ENCODE measurements at places on chromosomes 5 and 9.

- no peak for DNase-seq
Observed at GRCh38 chr9:117395151-117395650, 19.7 kb downstream of the ASTN2 start.

DNA sequence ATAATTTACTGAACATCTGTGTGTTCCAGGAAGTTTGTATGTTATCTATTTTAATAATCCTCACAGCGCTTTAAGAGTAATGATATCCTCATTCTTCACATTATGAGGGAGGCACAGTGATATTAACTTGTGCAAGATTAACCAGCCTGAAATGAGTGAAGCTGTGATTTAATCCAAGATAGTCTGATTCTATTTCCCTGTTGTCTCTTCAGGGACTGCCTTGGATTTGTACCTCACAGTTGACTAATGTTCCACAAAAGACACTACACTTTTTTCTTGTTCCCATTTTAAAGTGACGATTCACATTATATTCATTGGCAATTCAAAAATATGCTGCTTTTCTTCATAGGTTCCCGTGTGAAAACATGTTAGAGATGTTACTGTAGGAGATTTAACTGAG is 125.3 kb upstream of the GNA14 start:
- no peak for DNase-seq

DNA sequence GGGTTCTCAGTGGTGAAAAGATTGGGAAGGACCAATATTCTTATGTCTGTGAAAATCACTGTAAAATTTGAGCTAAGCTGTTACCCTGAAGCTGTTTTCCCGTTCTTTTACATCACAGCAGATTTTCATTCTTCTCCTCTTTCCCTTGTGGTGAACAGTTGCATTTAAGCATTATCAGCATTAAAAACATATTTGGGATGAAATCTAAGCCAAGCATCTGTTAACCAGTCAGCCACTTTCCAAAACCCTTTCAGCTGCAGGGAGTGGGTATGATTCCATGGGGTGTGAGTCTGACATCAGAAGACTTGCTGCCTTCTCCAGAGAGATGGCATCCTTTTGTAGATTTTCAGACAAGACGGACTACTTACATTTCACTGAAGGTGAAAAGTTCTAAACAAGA is 97.2 kb downstream of the TRIO start:
- DNase-seq = peak; percentile 38

DNA sequence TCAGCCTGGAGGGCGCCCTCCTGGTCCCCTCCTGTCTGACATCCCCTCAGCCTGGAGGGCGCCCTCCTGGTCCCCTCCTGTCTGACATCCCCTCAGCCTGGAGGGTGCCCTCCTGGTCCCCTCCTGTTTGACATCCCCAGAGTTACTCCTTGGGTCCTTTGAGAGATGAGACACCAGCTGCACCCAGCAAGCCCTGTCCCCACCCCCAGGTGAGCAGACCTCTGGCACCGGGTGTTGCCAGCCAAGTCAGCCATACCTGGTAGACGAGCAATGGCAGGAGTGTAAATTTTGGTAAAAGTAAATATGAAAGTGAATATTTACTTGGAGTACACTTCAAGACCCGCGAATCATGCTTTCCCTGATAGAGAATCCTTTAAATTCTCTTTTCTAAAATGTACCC is 25.4 kb downstream of the EXOC3 start:
- DNase-seq = no peak

DNA sequence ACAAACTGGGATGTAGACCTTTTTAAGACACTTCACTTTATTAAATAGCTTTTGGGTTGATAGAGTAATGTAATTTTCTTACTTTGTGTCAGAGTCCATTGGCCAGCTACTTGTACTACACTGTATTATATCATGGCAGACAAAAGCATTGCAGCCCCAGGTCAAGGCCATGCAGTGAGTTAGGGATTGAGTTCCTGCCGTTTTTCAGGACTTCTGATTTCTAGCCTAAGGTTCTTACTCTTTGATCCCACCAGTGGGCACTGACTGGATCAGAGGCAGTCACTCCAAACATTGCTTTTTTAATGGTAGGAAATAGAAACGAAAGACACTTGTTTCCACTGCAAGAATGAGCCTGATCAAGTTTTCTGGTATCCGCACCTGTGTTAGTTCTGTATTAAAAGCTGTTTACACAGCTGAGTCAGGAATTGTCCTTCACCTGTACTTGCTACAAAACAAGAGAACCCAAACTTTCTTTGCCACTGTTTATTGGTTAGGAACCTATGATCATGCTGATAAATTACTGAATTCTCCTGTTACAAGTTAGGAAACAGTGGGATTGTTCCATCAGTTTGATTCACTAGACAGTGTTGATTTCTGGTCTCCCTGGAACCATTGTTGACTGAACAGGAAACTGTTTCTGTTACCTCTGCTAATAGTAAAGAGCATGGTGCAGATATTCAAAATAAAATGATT is 22.1 kb downstream of the LRRC70 start:
- no peak for DNase-seq

GRCh38 chr5:4987431-4987830 is 152.7 kb upstream of the ADAMTS16 start:
- no peak for DNase-seq

DNA sequence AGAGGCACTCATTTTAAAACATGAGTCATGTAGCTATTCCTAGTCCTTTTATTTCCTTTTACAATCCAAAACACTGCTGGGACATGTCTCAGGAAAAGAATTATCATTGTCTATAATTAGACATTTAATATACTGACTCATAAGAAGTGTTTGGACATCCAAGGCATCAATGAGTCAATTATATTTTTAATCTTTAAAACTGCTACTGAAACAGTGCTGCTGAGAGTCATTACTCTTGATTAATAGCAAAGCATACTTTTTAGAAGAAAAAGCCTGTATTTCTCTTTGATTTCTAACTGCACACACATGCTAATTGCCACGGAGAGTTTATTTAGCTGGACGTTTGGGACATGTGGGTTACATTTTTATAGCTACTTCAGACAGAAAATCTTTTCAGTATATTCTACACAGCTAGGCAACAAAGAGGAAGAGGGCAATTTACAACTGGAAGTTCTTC is 1249.0 kb upstream of the CDH18 start:
- DNase-seq = peak; percentile 9

DNA sequence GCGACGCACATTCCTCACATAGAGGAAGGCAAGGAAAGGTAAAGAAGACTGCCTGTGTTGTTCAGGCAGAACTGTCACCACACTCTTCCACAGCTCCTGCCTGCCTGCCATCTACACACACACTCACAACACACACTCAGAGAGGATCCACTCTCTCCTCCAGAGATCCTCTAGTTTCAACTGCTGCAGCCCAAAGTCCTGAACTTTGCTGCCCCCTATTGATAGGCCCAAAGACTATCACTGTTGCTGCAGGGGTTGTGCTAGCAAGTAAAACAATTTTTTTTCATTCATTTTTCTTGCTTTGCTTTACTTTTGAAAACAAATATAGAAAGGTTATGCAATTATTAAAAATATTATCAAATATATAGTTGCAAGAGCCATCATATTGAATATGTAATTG is 5.9 kb upstream of the CFAP90 start:
- peak; percentile 72 for DNase-seq

- DNase-seq = peak; percentile 52
Observed at GRCh38 chr9:16718952-16719351, 151.5 kb downstream of the BNC2 start.
